Prostate gland (tissue), 2 donors: ENCODE measurements at places on chromosomes 2 and 18. TPM values are rescaled to one million over a fixed set of nuclear protein-coding genes. Genes with fewer than 3 reads are reported as not detected.

GRCh38 chr2:136376211-136376610 lies 258.3 kb upstream of the CXCR4 start:
- no peaks in the 10 kb centered on the region for H3K27me3 ChIP-seq
- no peaks in the 10 kb centered on the region for H3K36me3 ChIP-seq
- DNase-seq, result no peak
- H3K4me1 ChIP-seq, result no peaks in the 10 kb centered on the region
- H3K4me3 ChIP-seq, result no peak overlapping the region

DNA sequence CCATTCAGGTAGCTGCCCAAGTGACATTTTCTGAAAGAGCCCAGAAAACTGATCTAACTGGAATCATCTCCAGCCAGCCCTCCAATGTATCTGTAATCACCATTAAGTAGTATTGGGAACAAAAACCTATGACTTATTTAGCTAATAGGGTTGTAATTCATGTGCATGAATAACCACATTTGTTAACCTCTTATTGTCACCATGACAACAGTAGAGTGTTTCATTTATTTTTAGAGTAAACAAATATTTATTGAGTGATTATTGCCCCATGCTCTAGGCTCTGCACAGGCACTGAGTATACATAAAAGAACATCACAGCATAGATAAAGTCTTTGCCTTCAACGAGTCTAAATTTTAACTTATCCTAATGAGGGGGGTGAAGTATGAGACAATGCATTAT lies 265.4 kb upstream of the UBE2E3 start:
- H3K27ac ChIP-seq, result no peak overlapping the region
- DNase-seq, result no peak
- no peaks in the 10 kb centered on the region for H3K36me3 ChIP-seq
- no peaks in the 10 kb centered on the region for H3K27me3 ChIP-seq
- no peak overlapping the region for H3K4me3 ChIP-seq

DNA sequence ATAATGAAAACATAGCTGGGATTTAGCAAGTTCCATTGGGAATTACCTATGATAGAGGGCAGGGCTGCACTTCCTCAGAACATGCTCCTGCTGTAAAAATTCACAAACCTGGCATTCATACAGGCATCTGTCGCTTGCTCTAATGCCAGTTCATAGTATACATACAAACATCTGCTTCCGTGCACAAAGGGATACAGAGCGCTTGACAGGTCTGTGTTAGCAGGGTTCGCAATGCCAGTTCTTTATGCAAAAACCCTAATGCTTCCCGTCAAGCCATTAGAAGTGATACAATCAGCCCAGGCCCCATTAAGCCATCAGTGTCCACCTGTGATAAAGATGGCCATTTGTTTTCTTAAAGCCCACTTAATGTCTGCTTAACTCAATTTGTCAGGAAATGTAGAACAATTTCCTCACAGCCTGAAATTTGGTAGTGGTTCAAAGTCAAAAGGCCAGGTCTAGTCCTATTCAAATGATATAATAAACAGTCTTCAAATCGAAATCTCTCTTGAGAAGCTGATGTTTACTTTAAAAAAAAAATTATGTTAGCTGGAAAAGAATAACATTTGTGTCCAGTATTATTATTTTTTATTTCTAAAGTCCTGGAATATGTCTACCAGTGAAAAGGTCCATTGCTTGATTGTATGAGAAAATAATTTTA lies 556.3 kb downstream of the ARHGAP15 start:
- DNase-seq, result no peak
- no peak overlapping the region for H3K27ac ChIP-seq
- no peaks in the 10 kb centered on the region for H3K4me1 ChIP-seq
- H3K36me3 ChIP-seq, result no peaks in the 10 kb centered on the region
- no peak overlapping the region for H3K4me3 ChIP-seq

- no peaks in the 10 kb centered on the region for H3K4me1 ChIP-seq
- H3K4me3 ChIP-seq, result no peak overlapping the region
- no peak overlapping the region for H3K27ac ChIP-seq
Observed at GRCh38 chr2:2875831-2876230, 501.8 kb downstream of the EIPR1 start.

- no peak overlapping the region for H3K4me3 ChIP-seq
- no peaks in the 10 kb centered on the region for H3K36me3 ChIP-seq
- DNase-seq, result no peak
Observed at GRCh38 chr2:159817283-159817682, 19.3 kb upstream of the CD302 start.

DNA sequence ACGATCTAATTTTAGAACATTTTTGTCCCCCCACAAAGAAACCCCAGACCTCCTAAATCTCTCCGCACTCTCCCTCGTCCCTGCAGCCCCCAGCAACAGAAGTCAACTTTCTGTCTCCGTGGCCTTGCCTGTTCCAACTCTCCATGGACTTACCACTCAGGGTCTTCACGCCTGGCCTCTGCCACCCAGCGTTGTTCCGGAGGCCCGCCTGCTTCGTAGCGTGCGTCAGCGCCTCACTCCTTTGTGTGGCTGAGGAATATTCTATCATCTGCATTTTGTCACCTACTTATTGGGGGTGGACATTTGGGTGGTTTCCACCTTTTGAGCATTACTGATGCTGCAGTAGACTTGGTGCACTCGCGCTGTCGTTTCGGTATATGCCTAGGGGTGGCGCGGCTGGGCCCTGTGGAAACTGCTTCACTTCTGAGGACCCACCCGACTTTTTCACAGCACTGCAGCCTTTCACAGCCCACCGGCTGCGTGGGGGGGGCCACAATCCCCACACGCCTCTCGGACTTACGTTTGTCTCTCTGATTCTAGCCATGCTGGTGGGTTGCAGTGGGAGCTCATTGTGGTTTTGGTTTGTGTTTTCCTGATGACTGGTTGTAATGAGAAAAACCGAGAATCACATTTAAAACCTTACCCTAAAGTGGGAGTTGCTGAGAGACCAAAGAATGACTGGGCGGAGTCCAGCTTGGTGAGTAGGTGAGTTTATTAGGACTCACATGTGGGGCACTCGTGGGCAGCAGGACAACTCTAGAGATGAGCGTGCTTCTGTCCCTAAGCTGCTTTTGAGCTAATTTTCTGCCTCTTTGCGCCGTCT lies 1.4 kb upstream of the HSBP1L1 start:
- H3K4me1 ChIP-seq, result peaks cover 2% of the 10 kb centered on the region
- no peak for DNase-seq
- no peaks in the 10 kb centered on the region for H3K27me3 ChIP-seq

- DNase-seq, result no peak
- no peak overlapping the region for H3K27ac ChIP-seq
- H3K27me3 ChIP-seq, result no peaks in the 10 kb centered on the region
Observed at GRCh38 chr2:70477441-70477844, 76.2 kb downstream of the TGFA start.

DNA sequence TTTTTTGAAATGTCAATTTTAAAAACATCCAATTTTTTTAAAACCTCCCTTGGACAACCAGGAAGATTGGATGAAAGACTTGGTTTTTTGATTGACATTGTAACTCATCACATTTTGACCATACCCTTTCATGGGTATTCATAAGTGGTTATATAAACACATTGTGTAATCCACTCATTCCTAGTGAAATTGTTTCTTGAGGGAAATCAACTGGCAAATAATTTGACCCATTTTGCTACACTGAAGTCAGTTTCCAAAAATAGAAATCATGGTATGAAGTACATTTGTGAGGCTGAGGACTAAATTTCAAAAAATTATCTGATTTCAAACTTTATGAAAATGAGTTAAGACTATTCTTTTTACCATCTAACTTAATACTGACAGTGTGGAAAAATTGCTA lies 31.5 kb downstream of the FBXO48 start:
- no peak overlapping the region for H3K4me3 ChIP-seq
- H3K4me1 ChIP-seq, result no peaks in the 10 kb centered on the region
- DNase-seq, result no peak
- H3K36me3 ChIP-seq, result no peaks in the 10 kb centered on the region

DNA sequence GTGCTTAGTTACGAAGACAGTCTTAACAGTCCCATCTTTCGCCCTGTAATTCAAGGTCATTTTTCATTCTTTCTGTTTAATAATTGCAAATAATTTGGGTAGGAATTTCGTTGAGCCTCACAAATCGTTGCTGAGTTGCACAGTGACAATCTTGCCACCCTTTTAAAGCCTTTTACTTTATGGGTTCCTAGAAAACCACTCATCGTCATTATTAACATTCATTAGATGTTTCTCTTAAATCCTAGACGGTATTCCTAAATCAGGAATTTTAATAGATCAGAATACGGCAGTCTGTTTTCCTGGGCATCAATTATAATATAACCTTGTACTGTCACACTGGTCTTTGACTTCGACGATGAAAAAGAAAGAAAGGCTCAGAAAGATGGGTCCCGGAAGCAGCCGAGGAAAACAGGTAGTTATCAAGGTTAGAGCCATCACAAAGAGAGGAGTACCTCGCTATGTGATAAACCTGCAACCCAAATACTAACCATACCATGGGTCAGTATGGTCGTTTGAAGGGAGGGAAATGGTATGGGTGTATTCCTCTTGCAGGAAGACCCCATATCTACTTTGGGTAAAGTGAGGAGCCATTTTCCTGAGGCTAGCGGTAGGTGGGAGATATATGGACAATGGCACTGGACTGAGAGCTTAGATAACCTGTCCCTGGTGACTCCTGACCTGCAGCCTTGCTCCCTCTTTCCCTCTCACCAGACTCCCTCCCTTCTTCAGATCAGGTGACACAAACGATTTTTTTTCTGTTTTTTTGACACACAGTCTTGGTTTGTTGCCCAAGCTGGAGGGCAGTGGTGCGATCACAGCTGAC lies 981 bp upstream of the SF3B1 start:
- peaks cover 6% of the 10 kb centered on the region for H3K4me1 ChIP-seq
- H3K27me3 ChIP-seq, result no peaks in the 10 kb centered on the region
- DNase-seq, result no peak
- H3K27ac ChIP-seq, result peak overlapping the region; percentile 96

GRCh38 chr2:219214141-219214540 lies 4.6 kb downstream of the ABCB6 start:
- H3K27ac ChIP-seq, result no peak overlapping the region
- no peak for DNase-seq
- no peaks in the 10 kb centered on the region for H3K27me3 ChIP-seq
- peaks cover 15% of the 10 kb centered on the region for H3K4me1 ChIP-seq
- H3K36me3 ChIP-seq, result peaks cover 14% of the 10 kb centered on the region

DNA sequence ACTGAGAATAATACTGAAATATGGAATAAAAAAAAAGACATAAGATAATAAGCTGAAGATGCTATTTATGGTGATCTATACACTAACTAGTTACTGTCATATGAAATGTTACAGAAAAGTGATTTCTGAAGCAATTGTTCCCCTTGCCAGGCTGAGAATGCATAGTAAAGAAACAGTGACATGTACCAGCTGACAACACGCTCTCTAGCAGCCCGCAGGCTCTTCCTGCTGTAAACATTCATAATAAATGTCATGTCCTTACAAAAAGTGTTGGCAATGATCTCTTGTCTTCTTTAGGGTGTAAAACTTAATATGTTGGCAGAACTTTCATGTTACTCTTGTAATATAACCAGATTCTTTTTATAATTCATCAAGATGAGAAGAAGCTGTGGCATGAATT lies 1171.3 kb downstream of the DSC3 start:
- DNase-seq, result no peak
- no peaks in the 10 kb centered on the region for H3K27me3 ChIP-seq
- no peaks in the 10 kb centered on the region for H3K4me1 ChIP-seq
- no peaks in the 10 kb centered on the region for H3K36me3 ChIP-seq
- H3K4me3 ChIP-seq, result no peak overlapping the region
- no peak overlapping the region for H3K27ac ChIP-seq

Gene CPO
- total RNA-seq, result not detected

Gene ABCA12
- 0.68 TPM for total RNA-seq

Gene HTR2B
- not detected for total RNA-seq

Gene LOXL3
- total RNA-seq, result 10.7 TPM

Gene SLC66A3
- total RNA-seq, result 77.4 TPM
